ENCODE measurements at places on chromosomes 7 and 10.

- no peak for DNase-seq
Measured at GRCh38 chr7:41113719-41114118, 589.2 kb downstream of the INHBA start.

- DNase-seq: no peak
Measured at GRCh38 chr10:3648170-3648569, 136.8 kb downstream of the KLF6 start.

DNA sequence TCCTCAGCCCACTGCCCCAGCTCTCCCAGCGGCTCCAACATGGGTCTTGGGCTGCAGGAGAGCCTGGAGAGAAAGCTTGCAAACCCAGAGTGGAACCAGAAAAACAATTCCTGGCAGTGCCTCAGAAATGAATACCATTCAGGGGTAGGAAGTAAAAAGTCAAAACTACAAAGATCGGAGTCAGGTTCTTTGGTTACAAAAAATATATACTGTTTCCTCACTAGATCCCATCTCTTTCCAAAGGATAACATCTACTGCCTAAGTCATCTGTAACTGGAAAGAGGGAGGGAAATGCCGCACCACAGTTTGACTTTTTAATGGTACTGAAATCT lies 14.9 kb downstream of the CREB3L2 start:
- DNase-seq: no peak

GRCh38 chr7:44073664-44074348 lies 8.4 kb upstream of the PGAM2 start:
- no peak for DNase-seq

- no peak for DNase-seq
Measured at GRCh38 chr10:71911296-71911953, 52.8 kb upstream of the CHST3 start.

DNA sequence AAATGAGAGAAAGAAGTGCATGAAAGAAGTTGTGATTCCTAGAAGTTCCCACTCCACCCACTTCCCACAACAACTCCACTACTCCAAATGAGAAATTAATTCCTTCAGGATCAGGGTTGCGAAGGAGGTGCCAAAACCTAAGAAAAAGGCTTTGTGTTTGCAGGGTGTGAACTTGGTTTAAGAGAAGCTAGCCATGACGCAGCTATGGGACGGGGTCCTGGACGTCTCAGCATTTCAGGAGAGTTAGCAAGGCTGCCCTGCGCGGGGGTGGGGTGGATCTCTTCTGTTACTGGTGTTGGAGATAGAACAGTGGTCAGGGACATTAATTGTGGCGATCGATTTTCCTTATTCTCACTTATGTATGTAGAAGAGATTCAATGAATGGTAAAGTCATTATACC lies 61.2 kb downstream of the CHST3 start:
- DNase-seq: no peak

Measured in BJ (cell line).